ENCODE measurements at places on chromosomes 5 and 9.

- DNase-seq = no peak
Measured at GRCh38 chr9:123571240-123571639, 215.2 kb downstream of the CRB2 start.

DNA sequence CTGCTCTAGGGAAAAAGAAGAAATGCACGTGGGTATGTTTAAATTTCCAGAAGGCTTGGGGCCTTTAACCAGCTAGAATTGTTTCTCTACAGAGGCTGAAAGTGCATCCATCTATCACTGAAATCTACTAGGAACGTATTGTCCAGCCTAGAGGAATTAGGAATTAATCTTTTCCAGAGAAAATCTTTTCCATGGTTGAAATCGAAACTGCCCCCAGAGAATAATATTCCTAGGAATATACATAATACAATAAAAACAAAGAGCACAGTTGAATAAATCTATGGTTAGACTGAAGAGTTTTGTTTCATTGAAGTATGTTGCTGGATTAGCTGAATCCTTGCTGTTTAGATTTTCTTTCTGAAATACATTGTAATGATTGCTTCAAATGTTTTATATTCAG is 378.5 kb downstream of the PLK2 start:
- no peak for DNase-seq

- no peak for DNase-seq
Measured at GRCh38 chr5:87954121-87954520, 314.5 kb downstream of the TMEM161B start.

- no peak for DNase-seq
Measured at GRCh38 chr9:76203373-76203772, 190.9 kb downstream of the RFK start.

GRCh38 chr5:174292348-174292747 is 246.8 kb downstream of the NSG2 start:
- DNase-seq = no peak

- no peak for DNase-seq
Measured at GRCh38 chr5:136225796-136226195, 32.8 kb upstream of the SMIM32 start.

DNA sequence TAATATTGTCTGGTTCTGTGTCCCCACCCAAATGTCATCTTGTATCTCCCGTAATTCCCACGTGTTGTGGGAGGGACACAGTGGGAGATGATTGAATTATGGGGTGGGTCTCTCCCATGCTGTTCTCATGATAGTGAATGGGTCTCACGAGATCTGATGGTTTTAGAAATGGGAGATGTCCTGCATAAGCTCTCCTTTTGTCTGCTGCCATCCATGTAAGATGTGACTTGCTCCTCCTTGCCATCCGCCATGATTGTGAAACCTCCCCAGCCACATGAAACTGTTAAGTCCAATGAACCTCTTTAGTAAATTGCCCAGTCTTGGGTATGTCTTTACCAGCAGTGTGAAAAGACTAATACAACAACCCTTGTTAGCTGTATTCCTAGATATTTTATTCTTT is 44.5 kb downstream of the GIN1 start:
- no peak for DNase-seq

- DNase-seq = no peak
Measured at GRCh38 chr5:72368271-72368670, 48.1 kb downstream of the PTCD2 start.

DNA sequence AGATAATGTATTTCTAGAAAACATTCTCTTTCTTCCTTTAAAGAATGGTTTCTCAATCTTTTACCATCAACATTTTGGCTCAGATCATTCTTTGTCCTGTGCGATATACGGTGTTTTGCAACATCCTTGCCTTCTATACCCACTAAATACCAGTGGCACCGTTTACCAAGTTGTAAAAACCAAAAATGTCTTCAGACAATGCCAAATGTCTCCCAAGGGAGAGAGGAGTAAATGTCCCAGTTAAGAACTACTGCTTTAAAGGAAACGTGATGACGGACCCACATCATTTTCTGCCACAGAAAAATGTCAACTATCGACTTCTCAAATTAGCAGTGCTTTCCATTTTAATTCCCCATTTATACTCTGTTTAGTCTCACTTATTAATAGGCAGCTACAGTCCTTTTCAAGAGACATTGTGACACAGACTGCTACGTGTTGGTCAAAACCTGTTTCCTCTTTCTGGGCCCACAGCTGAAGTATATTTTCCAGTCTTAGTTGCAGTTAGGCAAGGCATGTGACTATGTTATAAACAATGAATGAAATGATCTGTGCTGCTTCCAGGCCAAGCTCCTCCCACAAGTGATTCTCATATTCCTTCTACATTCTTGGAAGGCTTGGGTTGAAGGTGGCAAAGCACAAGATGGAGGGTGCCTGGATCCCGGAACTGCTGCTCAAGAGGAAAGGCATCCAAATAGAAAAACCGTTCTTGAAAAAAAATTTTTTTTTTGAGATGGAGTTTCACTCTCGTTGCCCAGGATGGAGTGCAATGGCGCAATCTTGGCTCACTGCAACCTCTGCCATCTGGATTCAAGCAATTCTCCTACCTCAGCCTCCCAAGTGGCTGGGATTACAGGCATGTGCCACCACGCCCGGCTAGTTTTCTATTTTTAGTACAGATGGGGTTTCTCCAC is 8.8 kb downstream of the PRXL2C start:
- DNase-seq = no peak

GRCh38 chr5:124468671-124469411 is 277.6 kb downstream of the ZNF608 start:
- no peak for DNase-seq

DNA sequence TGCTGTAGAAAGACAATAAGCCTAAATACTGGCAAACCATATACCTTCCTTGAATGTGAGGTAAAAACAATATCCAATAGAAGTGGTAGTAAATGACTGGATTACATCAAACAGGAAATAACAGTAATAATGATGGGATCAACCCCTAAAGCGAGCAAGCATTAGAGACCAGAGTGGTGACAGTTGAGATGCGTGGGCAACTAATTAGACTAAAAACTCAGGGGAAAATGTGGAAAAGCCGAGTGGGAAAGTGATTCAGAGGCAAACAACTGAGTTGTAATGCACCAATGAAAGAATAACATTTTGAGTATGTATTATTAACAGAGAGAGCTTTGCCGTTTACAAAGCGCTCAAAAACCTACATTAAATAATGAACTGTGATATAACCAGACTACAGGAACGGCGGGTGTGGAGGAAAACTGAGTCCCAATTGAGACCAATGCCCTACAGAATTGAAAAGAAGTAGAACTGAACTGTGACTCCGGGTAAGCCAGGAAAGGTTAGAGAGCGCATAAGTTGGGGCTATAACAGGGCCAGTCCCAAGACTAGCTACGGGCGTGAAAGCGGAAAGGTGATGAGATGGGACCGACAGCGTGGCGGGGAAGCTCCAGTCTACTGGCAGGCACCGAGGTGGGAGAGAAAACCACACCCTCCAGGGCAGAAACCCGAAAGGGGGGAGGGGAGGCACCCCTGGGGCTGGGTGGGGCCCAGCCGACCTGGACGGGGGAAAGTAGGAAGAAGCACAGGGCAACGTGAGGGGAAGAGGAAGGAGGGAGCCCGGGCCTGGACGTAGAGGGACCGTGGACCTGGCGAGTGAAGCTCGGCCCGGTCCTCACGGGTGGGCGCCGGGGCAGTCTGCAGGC is 592 bp downstream of the UBAP2 start:
- no peak for DNase-seq

DNA sequence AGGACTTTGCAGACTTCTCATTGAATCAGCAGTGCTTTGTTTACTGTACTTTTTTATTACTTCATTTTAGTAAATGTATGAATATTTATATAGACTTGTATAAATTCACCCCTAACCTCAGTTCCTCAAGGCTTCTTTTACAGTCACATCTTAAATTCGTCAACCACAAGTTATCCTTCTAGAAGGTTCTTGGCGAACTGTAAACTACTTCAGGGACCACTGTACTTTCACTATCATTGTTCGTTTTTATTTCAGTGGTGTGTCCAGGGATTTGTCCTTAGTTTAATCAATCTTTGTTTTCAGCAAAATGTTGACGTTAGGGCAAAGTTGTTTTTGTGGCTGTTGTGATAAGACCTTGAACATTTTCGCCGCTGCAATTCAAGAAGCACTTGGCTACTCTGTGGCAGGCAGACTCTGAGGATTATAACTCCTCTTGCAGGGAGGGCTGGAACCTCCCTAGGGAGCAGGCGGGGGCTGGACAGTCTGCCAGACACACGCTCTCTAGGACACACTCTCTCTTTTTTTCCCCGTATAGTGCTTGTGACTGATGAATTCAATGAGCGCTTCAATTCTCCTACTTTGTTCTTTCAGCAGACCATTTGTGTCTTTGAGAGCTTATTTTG is 252.8 kb downstream of the FBXL7 start:
- no peak for DNase-seq

- no peak for DNase-seq
Measured at GRCh38 chr5:158988987-158989730, 110.6 kb downstream of the EBF1 start.

DNA sequence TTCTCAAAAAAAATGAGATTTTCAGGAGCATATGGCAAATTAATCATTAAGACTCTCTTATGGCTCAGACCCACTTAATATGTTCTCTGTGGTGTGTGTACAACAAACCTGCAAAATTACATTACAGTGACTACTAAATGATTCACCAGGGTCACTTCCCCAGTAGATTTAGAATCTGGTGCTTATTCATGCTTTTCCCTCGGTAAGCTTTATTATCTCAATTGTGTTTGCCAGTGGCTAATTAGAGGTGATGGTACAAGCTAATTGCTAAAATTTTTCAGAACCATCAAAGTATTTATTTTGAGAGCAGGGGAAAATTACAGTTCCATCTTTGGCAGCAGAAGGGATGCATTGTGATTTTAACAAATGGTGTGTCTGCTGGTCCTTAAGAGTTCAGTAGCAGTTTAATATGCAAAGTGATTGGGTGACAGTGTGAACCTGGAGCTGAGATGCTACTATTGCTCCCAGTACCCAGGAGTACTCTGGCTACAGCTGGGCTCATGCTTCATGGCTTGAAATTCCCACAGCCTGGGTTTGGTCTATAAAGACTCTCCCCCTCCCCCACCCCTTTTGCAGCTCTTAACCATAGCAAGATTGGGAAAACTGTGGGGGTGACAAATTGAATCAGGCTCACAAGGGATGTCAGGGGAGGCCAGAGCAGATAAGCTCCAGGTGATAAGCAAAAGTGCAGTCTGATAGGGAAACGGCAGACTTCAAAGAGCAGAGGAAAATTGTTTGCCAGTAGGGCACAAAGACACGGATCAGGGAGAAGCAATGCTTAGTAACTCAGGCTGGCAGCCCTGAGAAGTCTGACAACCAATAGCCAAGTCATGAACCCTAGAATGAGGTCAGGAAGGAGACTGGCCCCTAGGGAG is 92.8 kb upstream of the RAD23B start:
- no peak for DNase-seq

DNA sequence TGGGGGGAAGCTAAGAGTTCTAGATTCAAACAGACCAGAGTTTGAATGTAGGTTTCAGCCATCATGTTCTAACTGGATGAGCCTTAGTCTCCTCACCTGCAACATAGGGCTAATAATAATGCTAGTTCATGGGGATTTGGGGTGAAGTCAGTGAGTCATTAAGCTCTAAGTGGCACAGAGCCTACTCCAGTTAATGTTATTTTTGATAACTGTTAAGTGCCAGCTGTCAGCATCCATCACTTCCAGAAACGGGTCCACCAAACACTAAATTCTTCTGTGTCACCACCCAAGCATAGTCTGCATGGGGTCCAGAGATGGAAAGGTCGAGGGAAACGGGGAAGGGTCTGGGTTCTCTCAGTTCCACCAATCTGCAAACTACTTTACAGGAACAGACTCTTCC is 1.8 kb upstream of the TSC1 start:
- DNase-seq = no peak

- DNase-seq = no peak
Measured at GRCh38 chr5:131068893-131069643, 96.0 kb downstream of the HINT1 start.

DNA sequence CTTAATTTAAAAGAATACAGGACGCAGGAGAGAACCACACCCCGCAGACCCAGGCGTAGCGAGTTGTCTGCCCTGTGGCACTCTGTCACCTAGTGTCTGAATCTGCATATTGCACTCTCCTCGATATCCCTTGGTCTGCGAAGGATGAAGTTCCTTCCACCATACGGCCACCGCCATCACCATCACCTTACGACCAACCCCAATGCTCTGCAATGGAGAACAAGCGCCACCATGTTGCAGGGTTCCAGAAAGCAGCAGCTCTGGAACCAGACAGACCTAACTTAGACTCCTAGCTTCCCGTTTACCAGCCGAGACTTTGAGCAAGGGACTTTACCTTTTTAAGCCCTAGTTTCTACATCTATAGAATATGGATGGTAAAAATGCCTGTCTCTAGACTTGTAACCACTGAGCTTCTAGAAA is 77.4 kb upstream of the DMRT1 start:
- peak; percentile 77 for DNase-seq

- DNase-seq = no peak
Measured at GRCh38 chr9:137109250-137110146, 5.0 kb downstream of the DPP7 start.

DNA sequence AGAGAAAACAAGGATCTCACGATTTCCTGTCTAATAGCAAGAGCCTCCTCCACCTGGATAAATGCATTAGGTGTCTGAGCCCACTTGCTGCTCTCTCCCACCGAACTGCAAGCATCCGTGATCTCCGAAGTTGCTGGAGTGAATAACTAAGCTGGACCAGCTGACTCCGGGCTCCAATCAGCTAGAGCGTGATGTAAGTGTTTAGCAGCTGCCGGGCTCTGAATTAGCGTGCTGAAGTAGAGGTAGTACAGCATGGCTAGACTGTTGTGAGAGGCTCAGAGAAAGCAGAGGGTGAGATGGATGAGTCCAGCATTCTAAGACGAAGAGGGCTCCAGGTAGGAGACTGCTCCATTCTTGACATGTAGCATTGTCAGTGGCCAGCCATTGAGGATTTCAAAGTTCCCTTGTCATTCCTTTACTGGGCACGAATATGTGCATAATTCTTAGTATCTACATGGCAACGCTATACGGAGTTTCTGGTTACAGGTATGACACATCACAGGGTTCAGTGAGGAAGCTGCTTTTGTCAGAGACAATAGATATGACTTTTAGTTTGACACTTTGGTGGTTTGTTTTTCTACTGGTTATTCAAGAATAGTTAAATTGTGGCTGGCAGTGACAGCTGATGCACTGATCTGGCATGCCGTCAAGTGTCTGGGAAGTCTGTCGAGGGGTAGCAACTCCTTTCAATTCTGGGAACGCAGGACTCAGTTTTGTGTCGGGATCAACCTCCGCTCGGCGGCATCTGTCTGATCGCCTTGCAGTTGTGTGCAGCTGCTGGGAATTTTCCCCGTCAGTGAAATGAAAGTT is 232.6 kb downstream of the MAST4 start:
- peak; percentile 21 for DNase-seq

DNA sequence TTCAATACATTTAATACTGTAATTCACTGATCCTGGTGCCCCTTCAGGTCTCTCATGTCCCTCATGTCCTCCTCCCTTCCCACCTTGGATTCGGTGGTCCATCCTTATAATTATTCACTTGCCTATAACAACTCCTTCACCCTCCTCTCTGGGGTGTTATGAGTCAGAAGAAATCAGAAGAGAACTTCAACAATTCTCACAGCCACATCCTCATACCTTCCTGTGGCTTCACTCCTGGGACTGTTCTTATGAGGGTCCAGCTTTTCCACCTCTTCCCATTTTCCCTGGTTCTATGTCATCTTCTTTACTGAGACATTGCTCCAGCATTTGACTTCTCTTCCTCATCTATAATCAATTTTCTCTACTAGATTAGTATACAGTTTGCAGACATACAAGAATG is 406.1 kb downstream of the NR2F1-AS1 start:
- DNase-seq = no peak

- no peak for DNase-seq
Measured at GRCh38 chr9:112104401-112104800, 70.7 kb downstream of the SUSD1 start.

All from DMS153 (cell line).